Islet precursor cell (in vitro differentiated cells): ENCODE measurements at places on chromosomes 1 and 21.

DNA sequence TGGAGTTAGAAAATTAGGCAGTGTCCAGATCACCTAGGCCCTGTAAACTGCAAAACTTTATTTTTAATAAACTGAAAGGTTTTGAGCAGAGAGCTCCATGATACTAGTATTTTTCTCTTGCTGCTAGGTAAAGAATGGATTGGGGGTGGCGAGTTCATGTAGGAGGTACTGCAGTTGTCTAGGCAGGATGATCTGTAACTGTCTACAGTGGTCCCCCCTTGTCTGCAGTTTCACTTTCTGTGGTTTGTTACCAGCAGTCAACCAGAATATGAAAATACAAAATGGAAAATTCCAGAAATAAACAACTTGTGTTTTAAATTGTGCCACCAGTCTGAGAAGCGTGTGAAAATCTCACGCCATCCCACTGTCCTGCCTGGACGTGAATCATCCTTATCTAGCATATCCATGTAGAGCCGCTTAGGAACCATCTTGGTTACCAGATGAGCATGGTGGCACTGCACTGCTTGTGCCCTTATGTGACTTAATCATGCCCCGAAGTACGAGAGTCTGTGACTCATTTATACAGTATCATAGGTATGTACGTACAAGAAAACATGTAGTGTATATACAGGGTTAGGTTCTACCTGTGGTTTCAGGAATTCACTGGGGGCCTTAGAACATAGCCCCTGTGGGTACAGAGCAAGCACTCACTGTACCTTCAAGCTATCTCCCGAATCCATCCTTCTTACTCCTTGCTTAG lies 94.2 kb downstream of the AHCTF1 start:
- DNase-seq, result peak; percentile 56

- no peak for DNase-seq
Measured at GRCh38 chr1:162397039-162397448, 14.9 kb downstream of the SH2D1B start.

DNA sequence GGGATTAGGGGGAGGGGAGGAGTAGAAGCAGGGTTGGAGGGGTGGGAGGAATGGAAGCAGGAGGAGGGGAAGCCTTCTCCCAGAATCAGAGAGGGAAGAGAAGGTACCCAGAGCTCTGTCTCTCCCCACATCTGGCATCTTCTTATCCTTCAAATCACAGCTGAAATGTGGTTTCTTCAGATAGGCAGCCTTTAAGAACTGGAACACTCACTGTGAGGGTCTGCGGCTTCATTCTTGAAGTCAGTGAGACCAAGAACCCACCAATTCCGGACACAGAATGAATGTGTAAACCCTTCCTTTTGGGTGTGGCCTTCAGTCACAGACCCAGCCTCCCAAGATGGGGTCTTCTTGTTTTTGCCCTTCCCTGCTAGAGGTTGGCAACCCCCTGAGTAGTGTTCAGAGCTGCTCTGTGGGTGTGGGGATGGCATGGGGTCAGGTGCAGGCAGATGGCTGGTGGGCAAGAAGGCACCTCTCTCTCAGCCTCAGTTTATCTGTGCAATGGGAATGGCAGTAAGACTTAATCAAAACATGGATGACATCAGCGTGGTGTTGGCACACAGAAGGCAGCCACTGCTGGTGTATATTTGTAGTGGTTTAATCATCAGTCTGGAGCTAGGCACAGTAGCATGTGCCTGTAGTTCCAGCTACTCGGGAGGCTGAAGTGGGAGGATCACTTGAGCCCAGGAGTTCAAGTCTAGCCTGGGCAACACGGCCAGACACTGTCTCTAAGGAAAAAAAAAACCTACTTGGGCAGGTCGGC lies 7.2 kb downstream of the FAAH start:
- peak; percentile 34 for DNase-seq

DNA sequence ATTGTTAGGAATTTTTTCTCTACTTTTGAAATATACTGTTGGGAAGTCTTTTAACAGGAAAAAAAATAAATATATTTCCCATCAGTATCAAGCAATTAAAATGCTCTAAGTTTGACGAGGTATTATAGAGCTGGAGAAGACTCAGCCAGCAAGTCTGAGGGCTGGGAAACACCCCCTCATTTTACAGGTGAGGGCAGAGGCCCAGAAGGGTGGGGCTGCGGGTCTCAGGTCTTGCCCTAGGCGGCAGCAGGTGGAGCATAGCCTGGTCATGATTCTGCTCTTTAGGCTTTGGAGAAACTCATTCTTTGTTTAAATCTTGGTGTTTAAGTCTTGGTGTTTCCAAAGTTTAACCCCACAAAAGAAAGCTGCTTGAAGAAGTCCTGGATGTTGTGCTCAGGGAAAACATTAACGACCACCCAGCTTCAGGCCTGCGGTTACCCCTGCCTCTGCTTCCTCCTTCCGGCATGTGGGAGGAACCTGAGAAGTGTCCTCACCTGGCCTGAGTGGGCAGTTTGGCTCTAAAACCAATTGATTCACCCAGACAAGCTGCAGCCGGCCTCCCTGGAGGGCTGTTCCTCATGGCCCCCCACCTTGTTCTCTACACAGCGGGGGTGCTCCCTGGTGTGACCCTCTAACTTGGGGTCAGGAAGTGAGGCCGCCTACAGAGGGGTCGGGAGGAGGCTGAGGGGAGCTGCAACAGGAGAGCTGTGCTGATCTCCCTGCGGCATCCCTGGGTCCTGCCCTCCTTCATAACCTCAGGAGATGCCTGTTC lies 41.7 kb downstream of the OLFML2B start:
- no peak for DNase-seq

DNA sequence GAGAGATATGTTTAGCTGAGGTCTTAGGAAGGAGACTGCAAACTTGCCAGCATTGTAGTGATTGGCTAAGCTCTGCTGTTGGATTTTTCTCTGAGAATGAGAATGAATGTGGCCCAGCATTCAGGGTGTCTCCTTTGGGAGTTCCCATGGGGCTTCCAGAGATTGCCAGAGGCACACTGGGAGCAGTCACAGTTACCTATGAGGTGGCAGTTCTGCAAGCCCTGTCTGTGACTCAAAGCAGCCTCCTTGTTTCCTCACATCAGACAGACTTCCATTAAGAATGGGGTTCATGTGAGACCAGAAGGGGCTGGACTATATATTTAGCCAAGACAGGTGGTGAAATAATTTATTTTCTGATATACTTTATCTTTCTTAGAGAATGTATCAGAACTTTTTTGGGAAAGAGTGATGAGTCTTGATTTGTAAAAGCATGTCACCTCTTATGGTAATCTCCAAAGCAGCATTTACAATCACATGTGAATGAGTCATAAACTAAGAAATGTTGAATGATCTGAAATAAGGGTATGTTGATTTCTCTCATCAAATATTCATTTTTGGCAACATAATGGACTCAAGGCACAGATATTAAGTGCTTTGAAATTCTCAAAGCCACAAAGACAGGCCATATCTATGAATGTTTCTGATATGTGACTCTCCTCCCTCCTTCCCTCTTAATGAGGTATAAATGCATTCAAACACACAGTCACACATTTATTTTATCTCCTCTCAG lies 9.5 kb upstream of the SLC19A2 start:
- DNase-seq, result peak; percentile 56
